GM23338 (cell line): ENCODE measurements at places on chromosomes 2 and 18. TPM values are rescaled to one million over a fixed set of nuclear protein-coding genes. Genes with fewer than 3 reads are reported as not detected.

DNA sequence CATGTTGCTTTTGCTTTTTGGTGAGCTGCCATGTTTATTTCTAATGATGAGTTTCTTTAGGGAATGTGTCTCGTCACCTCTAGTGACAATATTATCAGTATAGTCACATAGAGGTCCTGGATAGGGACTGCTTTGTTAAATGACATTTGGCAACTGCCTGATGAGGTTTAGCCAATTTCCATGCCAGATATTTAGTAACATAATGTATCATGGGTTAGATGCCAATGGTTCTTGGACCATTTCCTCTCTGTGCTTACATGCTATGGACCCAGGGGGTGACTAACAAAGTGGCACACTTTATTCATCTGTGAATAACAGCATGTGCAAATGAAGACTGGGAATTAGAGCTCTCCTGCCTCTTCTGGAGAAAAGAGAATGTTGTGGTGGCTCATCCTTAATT is 56.2 kb upstream of the RAB27B start:
- 0 out of 2 replicates have a peak, but pooled peaks cover under 1% of the 10 kb centered on the region for H3K4me1 ChIP-seq
- no peaks in the 10 kb centered on the region for H3K36me3 ChIP-seq
- DNase-seq, result no peak
- H3K4me3 ChIP-seq, result no peak overlapping the region
- no peaks in the 10 kb centered on the region for H3K27me3 ChIP-seq
- H3K27ac ChIP-seq, result no peak overlapping the region

GRCh38 chr2:85433511-85434089 is 15.1 kb downstream of the SH2D6 start:
- H3K4me3 ChIP-seq, result no peak overlapping the region
- H3K27ac ChIP-seq, result no peak overlapping the region
- peaks cover 65% of the 10 kb centered on the region for H3K4me1 ChIP-seq
- DNase-seq, result peak; percentile 48

DNA sequence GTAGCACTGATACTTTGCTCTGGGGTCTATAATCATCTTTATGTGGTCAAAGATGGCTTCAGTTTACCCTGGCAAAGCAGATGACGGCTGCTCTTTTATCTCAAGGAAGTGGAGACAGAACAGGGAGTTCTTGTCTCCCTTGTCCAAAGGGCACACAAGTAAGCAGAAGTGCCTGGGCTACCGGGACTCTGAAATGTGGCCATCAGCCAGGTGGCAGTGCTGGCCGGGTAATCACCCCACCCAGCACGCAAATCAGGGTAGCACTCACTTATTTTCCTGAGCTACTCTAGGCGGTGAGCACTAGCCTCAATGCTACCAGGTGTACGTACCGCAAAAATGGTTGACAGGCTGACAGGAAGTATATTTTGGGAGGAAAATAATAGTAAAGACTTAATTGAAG is 119.7 kb upstream of the ETAA1 start:
- no peaks in the 10 kb centered on the region for H3K27me3 ChIP-seq
- H3K4me1 ChIP-seq, result peaks cover 12% of the 10 kb centered on the region; the same call in 1 of the 2 replicates
- peak; percentile 55 for DNase-seq
- no peak overlapping the region for H3K27ac ChIP-seq
- H3K4me3 ChIP-seq, result no peak overlapping the region
- H3K36me3 ChIP-seq, result no peaks in the 10 kb centered on the region

DNA sequence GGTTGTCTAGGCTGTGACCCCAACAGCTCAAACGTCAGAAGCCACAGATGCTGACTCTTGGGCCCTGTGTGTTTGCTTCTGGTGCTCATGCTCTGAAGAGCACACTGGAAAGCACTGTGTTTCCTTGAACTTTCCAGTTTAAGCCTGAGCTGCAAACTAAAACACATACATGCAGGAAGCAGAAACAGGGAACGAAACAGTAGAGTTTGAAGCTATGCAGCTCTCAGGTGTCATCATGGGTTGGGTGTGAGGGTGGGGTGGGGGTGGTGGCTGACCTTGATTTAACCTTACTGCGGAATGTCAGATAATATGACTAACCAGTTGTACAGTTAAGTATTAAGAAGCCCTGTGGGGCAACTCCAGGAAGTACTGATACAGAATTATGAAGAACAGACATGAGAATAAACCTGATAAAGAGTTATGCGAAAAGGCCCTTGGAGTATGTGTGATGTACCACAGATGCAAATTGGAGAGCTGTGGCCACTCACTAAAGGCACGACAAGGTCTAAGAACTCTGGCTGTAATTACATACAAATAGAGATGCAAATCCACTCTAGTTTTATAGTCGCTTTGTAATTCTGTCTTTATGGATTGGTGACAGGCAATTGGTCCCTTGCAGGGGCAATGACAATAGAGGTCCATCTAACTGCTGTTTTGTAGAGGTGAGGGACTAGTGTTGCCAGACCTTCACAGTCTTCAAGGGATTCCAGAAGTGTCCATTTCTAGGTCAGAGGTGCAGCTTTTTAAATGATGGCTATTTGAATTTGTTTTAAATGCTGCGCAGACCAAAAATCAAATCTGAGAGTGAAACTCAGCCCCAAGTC is 273.1 kb downstream of the NAPG start:
- peak; percentile 18 for DNase-seq
- no peaks in the 10 kb centered on the region for H3K27me3 ChIP-seq
- H3K4me1 ChIP-seq, result peaks cover 20% of the 10 kb centered on the region
- no peaks in the 10 kb centered on the region for H3K36me3 ChIP-seq
- H3K27ac ChIP-seq, result no peak overlapping the region
- H3K4me3 ChIP-seq, result no peak overlapping the region

GRCh38 chr2:45771261-45771660 is 119.8 kb downstream of the PRKCE start:
- H3K4me3 ChIP-seq, result no peak overlapping the region
- peak; percentile 27 for DNase-seq
- no peaks in the 10 kb centered on the region for H3K27me3 ChIP-seq
- H3K4me1 ChIP-seq, result no peaks in the 10 kb centered on the region
- H3K36me3 ChIP-seq, result no peaks in the 10 kb centered on the region

- no peak overlapping the region for H3K4me3 ChIP-seq
- H3K4me1 ChIP-seq, result no peaks in the 10 kb centered on the region
- no peak overlapping the region for H3K27ac ChIP-seq
- no peak for DNase-seq
- no peaks in the 10 kb centered on the region for H3K27me3 ChIP-seq
These were observed 78.6 kb downstream of the SH3YL1 start for GRCh38 chr2:185221-185620.

GRCh38 chr2:111701266-111701665 is 182.7 kb downstream of the ANAPC1 start:
- H3K4me1 ChIP-seq, result peaks cover 4% of the 10 kb centered on the region; the same call in 1 of the 2 replicates
- H3K27ac ChIP-seq, result no peak overlapping the region
- no peaks in the 10 kb centered on the region for H3K36me3 ChIP-seq
- no peaks in the 10 kb centered on the region for H3K27me3 ChIP-seq
- DNase-seq, result no peak
- no peak overlapping the region for H3K4me3 ChIP-seq

DNA sequence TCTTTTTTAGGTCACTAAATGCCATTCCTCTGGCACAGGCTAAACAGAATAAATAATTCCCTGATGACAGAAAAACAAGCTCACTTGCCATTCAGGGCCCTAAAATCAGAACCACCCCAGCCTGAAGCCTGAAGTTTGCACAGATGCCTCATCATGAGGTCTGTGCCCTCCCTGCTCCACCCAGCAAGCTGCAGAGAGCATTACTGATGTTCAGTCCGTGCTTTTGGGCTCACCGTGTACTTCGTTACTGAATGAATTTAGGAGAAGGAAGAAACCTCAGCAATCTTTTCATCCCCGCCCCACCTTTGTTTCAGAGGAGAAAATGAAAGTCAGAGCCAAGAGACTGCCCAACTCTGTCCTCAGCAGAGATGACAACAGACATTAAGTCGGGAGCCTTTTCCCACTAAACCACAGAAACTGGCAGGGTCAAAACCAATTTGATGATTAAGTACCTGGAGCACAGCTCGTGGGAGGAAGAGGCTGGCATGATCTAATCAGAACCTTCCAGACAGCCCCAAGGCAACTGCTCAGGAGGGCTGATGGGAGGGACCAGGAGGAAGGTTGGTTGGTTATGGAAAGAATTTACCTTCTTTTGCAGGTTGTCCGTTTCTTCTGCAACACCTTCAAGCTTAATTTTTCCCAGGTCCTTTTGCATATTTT is 122.7 kb downstream of the LAMA1 start:
- peaks cover 13% of the 10 kb centered on the region; the same call in 1 of the 2 replicates for H3K36me3 ChIP-seq
- no peak for DNase-seq
- H3K27ac ChIP-seq, result no peak overlapping the region
- no peaks in the 10 kb centered on the region for H3K4me1 ChIP-seq

DNA sequence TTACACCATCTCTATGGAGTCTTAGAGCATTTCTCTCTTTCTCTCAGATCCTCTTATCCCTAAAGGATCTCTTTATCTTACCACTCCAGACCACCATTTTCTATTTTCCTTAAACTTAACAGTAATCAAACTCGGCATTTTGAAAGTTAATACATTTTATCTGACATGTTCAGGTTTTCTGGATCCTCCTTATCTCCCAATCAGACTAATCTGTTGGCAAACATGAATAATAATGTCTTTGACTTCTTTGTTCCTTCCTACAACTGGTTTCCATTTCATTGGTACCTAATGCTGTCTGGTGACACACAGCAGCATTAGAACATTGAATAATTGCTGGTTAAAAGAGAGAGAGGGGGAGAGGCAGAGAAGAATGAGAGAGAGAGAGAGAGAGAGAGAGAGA is 932.1 kb upstream of the FSHR start:
- no peak overlapping the region for H3K27ac ChIP-seq
- DNase-seq, result no peak
- no peak overlapping the region for H3K4me3 ChIP-seq
- no peaks in the 10 kb centered on the region for H3K4me1 ChIP-seq

DNA sequence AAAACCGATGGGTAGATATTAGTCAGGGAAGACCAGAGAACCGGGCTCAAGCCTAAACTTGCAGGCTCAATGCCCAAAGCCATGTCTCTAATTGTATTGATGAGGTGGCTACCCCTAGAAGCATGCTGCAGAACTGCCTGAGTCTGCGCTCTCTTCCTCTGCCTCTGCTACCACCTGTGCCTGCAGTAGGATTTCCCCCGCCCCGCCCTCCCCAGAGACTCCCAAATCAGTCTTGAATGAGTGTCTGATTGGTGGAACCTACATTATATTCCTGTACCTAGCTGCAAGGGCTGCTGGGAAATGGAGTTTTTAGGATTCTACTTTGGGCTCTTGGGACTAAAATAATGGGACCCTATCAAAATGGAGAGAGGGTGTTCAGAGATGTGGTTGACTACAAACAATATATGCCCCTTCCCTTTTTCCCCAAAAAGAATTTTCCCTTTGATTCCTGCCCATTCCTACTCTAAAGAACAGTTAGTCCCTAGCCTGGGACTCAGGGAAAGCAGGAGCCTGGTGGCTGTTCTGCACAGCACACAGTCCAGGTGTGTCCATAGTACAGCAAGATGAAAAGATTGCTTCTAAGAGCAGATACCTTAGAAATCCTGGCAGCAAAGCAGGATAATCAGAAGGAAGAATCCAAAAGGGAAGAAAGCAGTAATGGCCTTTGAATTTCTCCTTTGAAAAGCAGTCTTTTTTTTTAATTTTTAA is 12.5 kb downstream of the GRP start:
- no peaks in the 10 kb centered on the region for H3K36me3 ChIP-seq
- DNase-seq, result peak; percentile 80
- H3K4me3 ChIP-seq, result no peak overlapping the region
- no peak overlapping the region for H3K27ac ChIP-seq
- H3K4me1 ChIP-seq, result no peaks in the 10 kb centered on the region

- DNase-seq, result no peak
- no peaks in the 10 kb centered on the region for H3K36me3 ChIP-seq
- H3K27ac ChIP-seq, result no peak overlapping the region
- no peak overlapping the region for H3K4me3 ChIP-seq
- no peaks in the 10 kb centered on the region for H3K27me3 ChIP-seq
These were observed 323.1 kb downstream of the NBAS start for GRCh38 chr2:15238028-15238427.

GRCh38 chr2:229646186-229646723 is 68.1 kb downstream of the DNER start:
- no peak overlapping the region for H3K27ac ChIP-seq
- no peak for DNase-seq
- no peaks in the 10 kb centered on the region for H3K27me3 ChIP-seq
- H3K36me3 ChIP-seq, result no peaks in the 10 kb centered on the region
- no peaks in the 10 kb centered on the region for H3K4me1 ChIP-seq

DNA sequence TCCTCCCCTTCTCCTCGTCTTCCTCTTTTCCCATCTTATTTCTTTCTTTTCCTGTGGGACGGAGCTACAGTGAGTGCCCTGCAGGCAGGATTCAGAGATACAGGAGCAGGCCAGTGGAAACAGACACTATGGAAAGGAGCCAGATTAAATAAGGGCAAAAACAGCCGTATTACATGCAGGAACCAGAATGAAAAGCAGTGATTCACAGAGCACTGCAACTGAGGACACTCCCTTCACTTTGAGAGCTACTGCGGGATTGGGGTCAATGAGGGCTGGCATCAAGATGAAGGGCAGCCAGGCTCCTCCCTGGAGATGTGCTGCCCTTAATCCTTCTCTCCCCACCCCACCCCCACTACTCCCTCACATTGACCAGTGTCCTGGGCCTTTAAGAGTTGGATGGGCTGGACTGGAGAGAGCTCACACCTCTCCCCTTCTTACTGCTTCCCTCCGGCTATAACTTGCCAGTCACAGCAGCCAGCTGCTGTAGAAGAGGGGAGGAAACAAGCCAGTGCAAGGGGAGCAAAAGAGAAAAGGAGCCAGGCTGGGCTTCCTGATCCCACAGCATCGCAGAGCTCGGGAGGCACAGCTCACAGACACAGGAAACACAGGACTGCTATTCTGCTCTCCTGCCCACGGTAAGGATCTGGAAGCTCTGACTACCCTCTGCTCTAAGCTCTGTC is at the start of gene PLCD4:
Gene PLCD4 (plus strand): TSS at position 464 of the 680 bp plus-strand sequence. CDS start 7,841 bp downstream, outside the sequence.
- H3K27ac ChIP-seq, result no peak within 1 kb of the TSS
- H3K36me3 ChIP-seq, result no peaks in the 10 kb centered on the region
- 0 out of 2 replicates have a peak, but pooled peaks cover 5% of the 10 kb centered on the region for H3K4me1 ChIP-seq
- no peak within 1 kb of the TSS for H3K4me3 ChIP-seq
- no peaks in the 10 kb centered on the region for H3K27me3 ChIP-seq

DNA sequence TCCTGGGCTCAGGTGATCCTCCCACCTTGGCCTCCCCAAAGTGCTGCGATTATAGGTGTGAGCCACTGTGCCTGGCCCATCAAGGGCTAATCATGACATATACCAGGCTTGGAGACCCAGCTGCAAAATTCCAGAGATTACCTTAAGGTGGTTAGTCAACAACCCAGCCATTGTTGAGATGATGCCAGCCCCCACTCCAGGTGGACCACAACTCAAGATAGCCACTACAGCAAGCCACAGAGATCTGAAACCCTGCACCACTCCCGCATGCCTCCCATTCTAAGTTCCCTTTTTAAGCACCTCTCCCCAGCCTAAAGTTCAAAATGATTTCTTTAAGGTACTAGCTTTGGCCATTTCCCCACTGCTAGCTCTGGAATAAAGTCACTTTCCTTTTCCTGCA is 4.6 kb upstream of the CLK1 start:
- peaks cover 3% of the 10 kb centered on the region; the same call in 1 of the 2 replicates for H3K36me3 ChIP-seq
- no peaks in the 10 kb centered on the region for H3K27me3 ChIP-seq
- no peak overlapping the region for H3K4me3 ChIP-seq
- no peak overlapping the region for H3K27ac ChIP-seq
- 0 out of 2 replicates have a peak, but pooled peaks cover 4% of the 10 kb centered on the region for H3K4me1 ChIP-seq
- DNase-seq, result no peak

The LAPTM4A gene
- total RNA-seq, result 123 and 157 TPM in 2 replicates

The SP140 gene
- 0.24 and 0.39 TPM in 2 replicates for total RNA-seq

The ANKRD29 gene
- total RNA-seq, result 6.6 and 16.9 TPM in 2 replicates

The DAW1 gene
- total RNA-seq, result 0.47 and 2.0 TPM in 2 replicates

The CNGA3 gene
- total RNA-seq, result not detected in 2 replicates

The PMAIP1 gene
- 151 and 156 TPM in 2 replicates for total RNA-seq

The GAL3ST2 gene
- total RNA-seq, result 0.24 and 1.5 TPM in 2 replicates
